ENCODE measurements at places on chromosomes 2 and 18.
A peak's percentile ranks its signal among the peaks of the same experiment; 100 is the strongest.

- DNase-seq, result no peak
Observed at GRCh38 chr2:32067549-32067948, 4.2 kb downstream of the SPAST start.

DNA sequence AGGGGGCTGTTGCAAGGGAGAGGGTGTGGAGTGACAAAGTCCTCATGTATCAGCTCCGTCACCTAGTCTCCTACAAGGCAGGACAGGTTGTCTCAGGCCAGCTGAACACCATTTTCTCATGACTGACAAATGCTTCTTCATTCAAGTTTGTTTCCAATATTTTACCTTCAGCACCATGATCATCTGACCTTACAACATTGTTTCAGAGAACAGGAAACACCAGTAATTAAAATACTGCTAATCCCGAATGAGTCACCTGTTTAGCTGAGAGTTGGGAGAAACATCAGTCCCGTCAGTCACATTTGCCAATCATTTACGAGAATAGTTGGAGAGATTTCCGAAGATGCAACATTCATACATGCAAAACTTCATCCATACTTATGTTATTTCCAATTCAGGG is 25.7 kb upstream of the SP5 start:
- no peak for DNase-seq

GRCh38 chr2:10209406-10209935 is 86.9 kb downstream of the RRM2 start:
- no peak for DNase-seq

- DNase-seq, result no peak
Observed at GRCh38 chr2:101361121-101361520, 26.2 kb downstream of the CREG2 start.

DNA sequence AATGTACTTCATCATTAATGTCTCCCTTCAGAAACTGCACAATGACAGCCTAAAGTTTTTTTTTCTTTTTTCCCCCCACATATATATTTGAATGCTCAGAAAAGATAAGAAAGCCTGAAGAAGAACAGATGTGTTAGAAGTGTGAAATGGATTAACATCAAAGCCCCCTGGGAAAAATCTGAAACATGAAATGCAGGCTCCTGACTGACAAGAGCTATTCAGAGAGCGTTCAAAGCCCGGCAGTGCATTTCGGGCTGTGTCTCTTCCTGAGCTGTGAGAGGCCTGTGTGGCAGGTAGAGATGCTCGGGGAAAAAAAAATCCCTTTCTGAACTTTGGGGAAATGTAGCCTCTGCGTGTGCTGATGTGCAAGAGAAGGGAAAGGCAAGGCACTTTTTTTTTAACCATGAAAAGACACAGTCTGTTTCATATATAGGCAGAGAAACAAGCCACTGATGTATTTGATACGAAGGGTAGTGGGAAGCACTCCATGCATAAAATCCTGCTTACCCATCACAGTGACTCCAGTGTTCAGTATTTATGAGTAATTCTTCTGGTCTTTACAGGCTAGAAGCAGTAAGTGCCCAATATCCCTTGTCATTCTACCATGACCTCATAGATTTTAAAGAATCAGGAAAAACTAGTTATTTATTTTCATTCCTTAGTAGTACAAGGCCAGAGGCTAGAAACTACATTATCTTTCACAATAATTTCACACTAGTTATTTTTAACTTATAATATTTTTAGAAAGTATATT is 1574.2 kb upstream of the PIK3C3 start:
- DNase-seq, result no peak

DNA sequence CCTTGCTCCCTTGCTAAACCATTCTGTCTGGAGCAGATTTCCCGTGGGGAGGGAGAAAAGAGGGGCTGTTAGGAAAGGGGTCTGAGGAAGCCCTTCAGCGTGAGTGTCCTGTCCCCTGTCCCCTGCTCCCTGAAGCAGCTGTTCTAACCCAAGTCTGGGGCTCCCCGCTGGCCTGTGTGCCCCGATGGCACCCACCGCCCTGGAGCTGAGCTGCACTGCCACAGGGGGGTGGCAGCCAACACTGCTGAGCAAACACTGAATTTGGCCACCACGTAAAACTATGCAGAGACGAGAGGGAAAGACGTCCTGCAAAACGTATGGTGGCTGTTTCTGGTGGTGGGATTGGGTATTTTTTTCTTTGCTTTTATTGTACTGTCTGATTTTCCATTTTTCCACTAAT is 17.9 kb downstream of the KCNG2 start:
- no peak for DNase-seq

DNA sequence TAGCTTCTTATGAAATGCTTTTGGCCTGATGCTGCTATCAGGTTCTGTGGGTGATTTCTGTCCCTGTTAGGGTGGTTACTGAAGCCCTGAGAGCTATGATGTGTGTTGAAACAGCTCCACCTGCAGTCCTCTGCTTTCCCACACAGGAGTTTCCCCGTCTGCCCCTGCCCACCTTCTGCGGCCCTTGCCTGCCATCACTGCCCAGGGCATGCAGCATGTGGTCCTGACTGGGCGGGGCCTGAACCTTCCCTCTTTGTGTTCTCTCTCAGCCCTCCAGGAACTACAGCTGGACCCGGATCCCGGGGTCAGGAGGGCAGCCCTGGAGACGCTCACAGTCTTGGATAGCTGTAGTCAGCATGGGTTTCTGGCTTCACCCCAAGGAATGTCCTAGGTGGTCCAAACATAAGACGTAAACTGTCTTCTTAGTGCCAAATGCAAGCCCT is 21.4 kb downstream of the HJURP start:
- DNase-seq, result no peak

DNA sequence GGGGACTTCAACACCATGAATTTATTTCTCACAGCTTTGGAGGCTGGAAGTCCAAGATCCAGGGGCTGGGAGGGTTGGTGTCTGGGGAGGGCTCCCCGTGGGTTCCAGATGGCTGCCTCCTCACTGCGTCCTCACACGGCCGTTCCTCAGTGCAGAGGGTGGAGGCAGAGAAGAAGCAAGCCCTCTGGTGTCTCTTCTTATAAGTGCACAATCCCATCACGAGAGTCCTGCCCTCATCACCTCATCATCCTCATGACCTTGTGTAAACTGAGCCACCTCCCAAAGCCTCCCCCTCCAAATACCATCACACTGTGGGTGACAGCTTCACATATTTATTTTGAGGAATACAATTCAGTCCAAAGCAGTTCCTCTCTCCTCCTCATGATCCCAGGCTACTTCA is 26.3 kb downstream of the TMEM163 start:
- DNase-seq, result no peak

GRCh38 chr2:196587056-196587455 is 52.5 kb upstream of the CCDC150 start:
- no peak for DNase-seq

DNA sequence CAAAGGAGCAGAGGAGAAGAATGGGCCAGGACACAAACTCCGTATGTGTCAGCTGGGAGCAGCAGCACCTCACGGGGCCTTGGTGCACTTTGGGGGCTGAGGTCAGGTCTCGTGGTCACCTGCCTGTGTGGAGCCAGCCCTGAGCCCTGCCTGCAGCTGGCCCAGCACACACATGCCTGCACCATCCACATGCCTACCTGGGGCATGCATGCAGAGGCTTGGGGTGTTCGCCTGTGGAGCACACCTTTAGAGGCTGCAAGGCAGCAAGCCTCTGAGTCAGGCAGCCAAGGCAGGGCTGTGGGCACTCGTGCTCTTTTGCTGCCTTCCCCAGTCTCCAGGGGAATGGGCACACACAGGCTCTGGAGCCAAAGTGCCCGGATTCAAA is 36.0 kb downstream of the ARHGEF4 start:
- no peak for DNase-seq

DNA sequence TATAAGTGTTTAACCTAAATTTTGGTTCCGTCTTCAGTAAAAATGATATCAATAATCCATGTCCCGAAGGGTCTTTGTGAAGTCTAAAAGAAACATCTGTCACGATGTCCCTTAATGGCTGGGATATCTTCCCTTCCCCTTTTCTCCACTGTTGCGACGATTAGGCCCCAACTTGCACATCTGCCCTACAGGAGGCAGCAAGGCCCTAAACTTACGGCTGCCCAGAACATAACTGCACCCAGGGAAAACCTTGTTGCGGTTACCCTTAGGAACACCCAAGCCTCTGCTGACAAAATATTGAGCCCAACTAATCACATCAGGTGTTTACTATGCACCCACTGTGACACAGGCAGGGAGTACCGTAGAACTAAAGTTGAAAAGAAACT is 1.3 kb upstream of the SMAD2 start:
- peak; percentile 30 for DNase-seq

GRCh38 chr18:48553236-48553635 is 14.4 kb downstream of the CTIF start:
- DNase-seq, result no peak

GRCh38 chr2:7015007-7015950 is 98.1 kb downstream of the RNF144A start:
- no peak for DNase-seq

DNA sequence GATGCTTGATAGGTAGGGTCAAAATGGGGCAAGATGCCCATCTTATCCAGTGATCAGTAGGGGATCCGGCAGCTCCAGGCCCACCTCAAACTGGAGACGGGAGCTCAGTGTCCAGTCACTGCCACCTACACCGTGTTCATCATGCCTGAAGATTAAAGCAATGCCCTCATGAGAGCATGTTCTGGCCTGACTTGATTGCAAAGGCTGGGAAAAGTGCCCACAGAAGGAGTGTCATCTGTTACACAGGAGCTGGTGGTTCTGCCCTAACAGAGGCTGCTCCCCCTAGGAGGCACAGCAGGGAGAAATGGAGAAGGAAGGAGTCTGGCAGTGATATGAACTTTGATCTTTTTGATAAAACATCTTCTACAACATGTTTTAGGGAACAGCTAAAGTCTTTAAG is 92.3 kb downstream of the CCBE1 start:
- no peak for DNase-seq

DNA sequence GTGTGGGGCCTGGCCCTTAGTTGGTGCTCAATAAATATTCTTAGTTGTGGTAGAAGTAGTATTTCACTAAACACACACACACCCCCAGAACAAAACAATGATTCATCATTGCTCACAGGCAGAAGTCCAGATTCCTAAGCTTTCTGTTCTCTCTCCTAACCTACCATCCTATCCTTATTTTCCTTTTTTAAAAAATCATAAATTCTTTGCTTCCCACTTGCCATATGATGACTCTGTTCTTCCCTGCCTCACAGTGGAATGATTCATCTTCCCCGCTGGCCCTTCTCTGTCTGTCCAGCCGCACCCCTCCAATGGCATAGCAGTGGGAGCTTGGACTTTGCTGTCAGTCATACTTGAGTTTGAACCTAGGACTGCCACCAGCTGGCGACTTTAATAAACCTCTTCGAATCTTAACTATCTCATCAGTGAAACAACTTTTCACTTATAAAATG is 5.2 kb downstream of the EML6 start:
- no peak for DNase-seq

DNA sequence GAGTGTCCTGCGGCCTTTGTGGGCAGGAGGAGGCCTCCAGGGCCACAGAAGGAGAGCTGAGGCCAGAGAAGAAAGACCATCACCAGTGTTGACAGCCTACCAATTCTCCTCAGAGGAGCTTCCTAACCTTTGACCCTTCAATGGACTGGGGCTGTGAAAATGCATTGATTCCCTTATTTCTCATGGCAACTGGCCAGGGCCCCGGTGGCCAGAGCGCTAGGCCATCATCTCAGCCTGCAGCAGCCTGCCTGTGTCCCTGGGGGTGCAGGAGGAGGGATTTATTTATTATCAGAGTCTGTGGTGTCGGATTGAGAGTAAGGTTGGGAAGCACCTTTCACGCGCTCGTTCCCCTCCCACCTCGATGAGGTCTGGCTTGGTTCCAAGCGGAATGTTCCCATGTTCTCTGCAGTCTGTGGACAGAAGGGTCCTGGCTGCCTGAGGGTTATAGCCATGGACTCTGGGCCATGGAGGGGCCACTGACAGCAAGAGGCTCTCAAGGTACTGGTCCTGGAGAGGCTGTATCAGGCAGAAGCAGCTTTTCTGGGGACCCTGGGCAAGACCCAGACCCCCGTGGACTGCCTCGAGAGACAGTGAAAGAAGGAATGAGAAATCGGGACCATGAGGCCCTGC is 53.8 kb downstream of the CYP27C1 start:
- no peak for DNase-seq

DNA sequence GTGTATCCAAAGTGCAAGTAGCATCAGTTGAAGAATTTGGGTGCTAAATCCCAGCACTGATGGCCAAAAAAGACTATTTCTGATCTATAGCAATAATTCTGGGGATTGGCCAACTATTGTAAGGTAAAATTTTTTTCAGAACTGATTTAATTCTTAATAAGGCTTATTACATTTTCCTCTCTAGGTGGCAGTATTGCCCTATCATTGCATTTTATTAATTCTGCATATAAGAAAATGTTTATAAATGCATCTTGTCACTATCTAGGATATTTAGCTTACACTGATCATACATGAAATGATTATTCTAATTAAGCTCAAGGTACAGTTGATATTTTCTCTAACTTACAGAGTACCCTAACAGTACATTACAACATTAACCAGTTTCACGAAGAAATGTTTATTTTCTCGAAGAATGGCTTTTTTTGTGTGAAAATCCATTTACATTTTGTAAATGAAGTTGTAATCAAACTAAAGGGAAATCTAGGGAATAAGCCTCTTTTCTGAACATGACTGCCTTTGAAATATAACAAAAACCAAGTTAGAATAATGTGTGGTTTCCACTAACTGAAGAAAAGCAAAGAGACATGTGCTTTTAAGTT is 11.0 kb downstream of the TTN start:
- no peak for DNase-seq

GRCh38 chr2:46375566-46376125 is 78.4 kb downstream of the EPAS1 start:
- DNase-seq, result no peak

DNA sequence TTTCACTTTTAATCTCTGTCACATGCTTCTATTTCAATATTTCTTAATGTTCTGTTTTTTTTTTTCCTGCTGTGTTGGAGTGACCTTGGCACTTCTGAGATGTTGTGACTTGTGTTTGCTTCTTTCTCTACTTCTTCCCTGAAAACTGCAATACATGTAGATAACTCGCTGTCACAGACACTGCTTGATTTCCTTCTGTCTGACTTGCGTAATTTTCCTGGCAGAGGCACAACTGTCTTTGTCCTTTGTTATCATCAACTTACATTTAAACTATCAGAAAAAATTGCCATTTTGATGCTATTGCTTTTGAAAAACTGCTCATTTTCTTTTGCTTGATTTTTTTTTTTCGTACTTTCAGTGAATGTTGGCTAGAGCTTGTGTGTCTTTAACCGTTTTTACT is 69.0 kb downstream of the BABAM2 start:
- peak; percentile 57 for DNase-seq

GRCh38 chr2:119544075-119544938 is at the start of gene CFAP221:
CFAP221 (plus strand) TSS chr2:119544449; CDS start chr2:119546132, 1,683 bp downstream.
- peak; percentile 76 for DNase-seq

All from left lung (tissue), 14 donors.